ENCODE measurements at places on chromosomes 6 and 20.

GRCh38 chr6:15569035-15569995 lies 93.5 kb downstream of the DTNBP1 start:
- no peak for DNase-seq

DNA sequence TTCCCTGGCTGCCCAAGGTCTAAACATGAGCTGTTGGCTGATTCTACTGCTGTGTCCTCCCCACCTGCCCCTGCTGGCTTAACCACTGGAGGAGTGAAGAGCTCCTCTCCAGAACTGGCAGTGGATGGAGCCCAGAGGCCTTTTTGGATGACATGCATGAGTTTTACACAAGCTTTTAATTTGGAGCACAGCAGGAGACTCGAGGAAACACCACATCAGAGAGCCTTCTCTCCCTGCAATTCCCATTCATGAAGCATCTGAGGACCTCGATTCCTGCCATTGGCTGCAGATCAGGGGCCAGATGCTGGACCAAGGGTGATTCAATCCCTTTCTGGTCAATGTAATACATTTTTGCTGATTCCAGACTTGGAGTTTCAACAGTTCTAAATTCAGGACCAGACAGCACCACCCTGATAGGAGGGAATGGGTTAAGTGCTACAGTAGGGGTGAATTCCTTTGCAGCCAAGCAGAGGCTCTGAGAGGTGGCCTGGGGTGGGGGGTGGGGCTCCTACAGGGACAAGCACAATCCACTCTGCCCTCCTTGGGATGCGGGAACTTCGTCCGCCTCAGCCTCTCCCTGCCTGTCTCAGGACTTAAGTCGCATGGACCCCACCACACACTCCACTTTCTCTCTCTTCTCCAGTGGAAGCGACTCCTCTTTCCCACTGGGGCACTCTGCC lies 599 bp upstream of the PSORS1C1 start:
- DNase-seq: peak; percentile 69

DNA sequence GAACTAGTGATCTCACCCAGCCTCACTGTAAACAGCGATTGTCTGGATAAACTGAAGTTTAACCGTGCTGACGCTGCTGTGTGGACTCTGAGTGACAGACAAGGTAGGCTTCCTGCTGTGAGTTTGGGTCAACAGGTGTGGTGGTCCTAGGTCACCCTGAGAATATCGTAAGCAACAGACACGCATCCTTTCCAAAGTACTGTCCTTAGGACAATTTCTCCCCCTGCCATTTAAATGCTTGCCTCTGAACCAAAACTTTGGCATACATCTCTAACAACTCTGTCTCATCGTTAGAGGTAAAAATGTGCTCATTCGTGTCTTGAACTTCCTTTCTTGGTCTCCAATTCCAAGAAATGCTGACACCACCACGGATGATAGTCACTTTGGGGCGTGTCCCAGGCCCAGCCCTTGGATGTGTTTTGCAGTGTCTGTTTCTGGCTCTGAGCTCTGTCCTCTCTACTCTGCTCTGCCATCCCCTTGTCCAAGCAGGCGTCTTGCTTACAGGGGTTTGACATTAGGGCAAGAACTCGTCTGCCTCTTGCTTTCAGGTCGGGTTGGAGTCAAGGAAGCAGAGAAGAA lies 95.5 kb downstream of the EYA2 start:
- no peak for DNase-seq

GRCh38 chr20:62480318-62480717 lies 4.5 kb upstream of the GATA5 start:
- DNase-seq: no peak

- no peak for DNase-seq
Measured at GRCh38 chr20:1565461-1565860, 8.0 kb upstream of the SIRPD start.

- DNase-seq: no peak
Measured at GRCh38 chr6:152648105-152648504, 10.9 kb upstream of the SYNE1 start.

DNA sequence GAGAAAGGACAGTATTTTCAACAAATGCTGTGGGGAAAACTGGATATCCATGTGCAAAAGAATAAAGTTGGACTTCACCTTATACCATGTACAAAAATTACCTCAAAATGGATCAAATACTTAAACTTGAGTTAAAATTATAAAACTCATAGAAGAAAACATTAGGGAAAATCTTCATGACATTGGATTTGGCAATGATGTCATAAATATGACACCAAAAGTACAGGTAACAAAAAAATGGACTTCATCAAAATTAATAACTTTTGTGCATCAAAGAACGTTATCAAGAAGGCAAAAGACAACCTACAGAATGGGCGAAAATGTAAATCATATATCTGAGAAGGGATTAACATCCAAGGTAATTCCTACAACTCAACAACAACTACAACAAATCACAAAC lies 355.3 kb upstream of the SOX4 start:
- DNase-seq: no peak

DNA sequence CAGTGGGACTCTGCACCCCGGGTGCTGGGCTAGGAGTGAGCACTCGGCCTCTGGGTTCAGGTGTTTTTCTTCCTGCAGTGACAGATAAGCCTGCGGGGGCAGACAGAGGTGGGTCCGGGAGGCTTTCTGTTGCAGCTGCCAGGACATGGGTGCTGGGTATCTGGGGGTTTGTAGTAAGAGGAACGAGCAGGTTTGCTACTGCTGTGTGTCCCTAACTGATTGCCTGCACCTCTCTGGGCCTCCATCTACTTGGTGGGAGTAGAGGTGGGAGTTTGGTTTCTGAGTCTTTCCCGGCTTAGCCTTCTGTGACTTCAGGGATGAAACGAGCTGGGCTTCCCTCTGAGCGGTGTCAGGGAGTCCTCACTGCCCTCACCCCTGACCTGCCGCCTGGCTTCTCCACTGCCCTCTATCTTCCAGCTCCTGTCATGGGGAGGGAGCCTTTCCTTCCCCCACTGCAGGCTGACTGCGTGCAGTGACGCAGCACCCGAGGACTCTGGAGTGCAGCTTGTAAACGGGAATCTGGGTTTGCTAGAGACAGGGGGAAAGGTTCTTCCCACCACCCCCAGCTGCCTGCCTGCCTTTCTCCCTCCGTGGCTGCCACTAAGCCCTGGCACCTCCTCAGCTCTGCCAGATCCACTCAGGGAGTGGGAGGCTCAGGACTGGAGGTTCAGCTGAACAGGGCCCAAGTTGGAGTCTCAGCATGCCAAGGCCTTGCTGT lies 6.7 kb downstream of the DLGAP4 start:
- DNase-seq: no peak

DNA sequence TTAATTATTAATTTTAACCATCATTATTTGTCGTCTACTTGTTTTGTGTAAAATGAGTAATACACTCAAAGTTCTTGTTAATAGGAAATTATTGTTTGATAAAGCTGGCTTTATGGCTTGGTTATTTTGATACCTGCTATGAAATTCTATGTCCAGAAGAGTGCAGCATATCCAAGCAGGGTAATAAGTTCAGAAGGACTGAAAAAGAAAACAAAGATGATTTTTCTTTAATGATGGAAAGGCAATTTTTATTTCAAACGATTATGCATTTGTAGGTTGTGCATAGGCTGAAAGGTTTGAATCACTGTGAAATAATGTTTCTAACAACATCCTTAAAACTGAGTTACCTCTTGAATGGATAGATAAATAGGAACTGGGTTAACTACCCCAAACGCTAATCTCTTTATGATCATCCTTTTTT lies 1.4 kb upstream of the MAN1A1 start:
- no peak for DNase-seq

- DNase-seq: no peak
Measured at GRCh38 chr20:15485519-15485918, 1087.7 kb downstream of the KIF16B start.

DNA sequence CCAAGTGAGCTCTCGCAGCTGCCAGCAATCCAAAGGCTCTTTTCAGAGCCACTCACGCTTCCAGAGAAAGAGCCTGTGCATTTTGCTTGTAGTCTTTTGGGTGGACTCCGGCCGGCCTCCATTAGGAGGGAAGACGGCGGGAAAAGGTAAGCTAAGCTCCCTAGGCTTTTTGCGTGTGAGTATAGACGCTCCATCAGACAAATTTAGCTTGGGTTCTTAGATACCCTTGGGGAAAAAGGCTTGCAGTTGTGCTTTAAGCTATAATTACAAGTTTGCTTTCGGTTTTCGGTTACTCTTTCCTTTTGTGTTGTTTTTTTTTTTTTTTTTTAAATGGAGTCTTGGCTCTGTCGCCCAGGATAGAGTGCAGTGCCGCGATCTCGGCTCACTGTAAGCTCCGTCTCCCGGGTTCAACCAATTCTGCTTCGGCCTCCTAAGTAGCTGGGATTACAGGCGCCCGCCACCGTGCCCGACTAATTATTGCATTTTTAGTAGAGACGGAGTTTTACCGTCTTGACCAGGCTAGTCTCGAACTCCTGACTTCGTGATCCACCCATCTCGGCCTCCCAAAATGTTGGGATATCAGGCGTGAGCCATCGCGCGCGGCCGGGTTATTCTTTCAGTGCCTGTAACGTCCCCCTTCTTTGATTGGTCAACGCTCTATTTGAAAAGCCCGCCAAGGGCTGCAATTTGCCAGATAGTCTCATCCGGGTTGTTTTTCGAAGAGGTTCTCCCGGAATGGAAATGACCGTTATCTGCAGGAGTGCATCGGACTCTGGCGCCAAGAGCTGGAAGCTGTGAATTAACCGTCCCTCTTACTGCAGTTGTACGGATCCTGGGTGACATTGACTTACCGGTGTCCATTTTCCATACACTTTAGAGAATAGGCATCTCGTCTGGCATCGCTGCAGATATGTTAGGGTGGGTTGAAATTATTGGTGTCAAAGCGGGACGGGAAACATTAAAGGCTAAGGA lies 18.1 kb downstream of the OR2B2 start:
- peak; percentile 81 for DNase-seq

GRCh38 chr6:94902974-94903628 lies 674.2 kb upstream of the MANEA start:
- DNase-seq: no peak

- DNase-seq: no peak
Measured at GRCh38 chr6:105794239-105794638, 291.9 kb upstream of the PRDM1 start.

- no peak for DNase-seq
Measured at GRCh38 chr6:30490026-30490876, 942 bp downstream of the HLA-E start.

GRCh38 chr6:9380568-9380967 lies 945.2 kb upstream of the SLC35B3 start:
- no peak for DNase-seq

GRCh38 chr20:49824206-49824605 lies 11.6 kb downstream of the SLC9A8 start:
- no peak for DNase-seq

DNA sequence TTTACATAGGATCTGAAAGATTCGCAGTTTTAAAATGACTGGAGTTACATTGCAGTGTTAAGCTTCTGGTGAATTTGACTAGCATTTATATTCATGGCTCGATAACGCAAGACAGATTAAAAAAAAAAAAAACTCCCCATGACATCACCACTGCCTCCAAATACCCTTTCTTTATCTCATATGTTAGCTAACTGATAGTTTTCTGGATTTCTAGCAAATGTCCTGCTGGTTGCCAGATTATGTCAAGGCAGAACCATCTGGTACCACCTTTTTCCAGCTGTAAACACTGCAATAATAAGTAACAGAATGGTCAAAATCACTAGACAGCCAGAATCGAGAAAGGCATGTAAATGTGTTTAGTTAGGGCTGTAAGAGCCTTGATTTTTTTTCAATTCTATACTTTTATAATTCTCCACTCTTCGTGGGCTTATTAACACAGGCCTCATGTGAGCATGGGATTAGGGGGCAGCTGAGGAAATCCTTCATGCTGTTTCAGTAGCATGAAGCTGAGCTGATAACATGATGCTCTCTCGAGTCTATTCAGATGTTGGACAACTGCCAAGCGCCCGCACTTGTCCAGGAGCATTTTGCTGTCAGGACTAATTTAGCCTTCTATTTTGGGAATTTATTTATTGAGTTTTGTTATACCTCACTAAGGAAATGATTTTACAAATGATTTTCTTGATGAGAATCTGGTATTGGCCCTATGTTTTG lies 166.0 kb upstream of the SCGN start:
- DNase-seq: no peak

GRCh38 chr6:6390849-6391602 lies 70.6 kb upstream of the F13A1 start:
- no peak for DNase-seq

DNA sequence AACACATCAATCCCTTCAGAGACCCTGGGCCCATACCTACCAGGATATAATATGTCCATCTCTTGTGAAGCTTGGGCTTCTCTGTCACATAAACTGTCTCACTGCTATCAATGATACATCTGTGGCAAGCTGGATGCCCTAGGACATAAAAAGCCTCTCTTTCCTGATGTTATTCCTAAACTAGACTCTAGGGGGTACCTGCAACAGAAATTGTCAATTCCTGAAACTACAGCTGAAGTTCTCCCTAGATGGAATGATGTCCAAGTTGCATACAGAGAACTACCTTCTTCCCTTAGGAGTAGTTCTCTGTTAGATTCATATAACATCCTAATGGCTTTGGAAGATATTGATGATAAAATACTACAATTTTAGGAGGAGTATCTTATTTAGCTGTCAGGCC lies 35.8 kb downstream of the TBX18 start:
- DNase-seq: no peak

DNA sequence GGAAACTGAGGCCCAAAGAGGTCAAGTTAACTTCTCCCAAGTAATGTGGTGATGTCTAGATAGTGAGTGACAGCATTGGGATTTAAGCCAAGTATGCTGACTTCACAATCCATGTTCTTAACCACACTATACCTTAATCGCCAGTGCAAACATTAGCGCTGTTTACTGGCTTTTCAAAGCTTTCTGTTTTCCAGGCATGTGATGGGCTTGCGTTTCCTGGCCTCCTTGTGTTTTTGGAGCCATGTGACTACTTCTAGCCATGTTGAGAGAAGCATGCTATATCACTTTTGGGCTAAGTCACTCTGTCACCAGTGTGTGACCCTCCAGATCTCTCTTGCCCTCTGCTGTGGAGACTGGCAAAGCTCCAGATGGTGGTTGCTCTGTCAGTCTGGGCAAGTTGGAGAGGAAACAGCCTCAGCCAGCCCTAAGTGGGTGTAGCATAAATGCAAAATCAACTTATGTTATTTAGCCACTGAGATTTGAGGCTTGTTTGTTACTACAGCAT lies 76.9 kb downstream of the ANKRD6 start:
- no peak for DNase-seq

- DNase-seq: no peak
Measured at GRCh38 chr6:122610690-122611455, 668 bp downstream of the PKIB start.

DNA sequence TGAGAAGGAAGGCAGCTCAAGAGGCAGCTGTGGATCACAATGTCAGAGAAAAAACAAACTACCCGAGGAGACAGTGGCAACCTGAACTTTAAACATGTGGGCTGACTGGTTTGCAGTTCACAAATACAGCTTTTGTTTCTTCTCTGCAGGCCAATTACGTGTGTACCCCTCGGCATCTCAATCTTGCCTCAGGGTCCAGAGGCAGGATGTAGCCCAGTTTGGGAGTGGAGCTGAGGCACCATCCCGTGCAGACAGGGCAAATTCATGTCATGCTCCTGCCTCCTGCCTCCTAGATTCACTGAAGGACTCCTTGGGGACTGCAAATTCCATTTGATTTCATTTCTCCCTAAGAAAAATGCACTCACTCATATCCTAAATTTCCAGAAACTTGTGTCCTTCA lies 94.2 kb upstream of the KCNK16 start:
- DNase-seq: peak; percentile 36

- no peak for DNase-seq
Measured at GRCh38 chr20:32565735-32566032, 19.4 kb downstream of the NOL4L start.

Measured in smooth muscle cell of the brain vasculature (primary cell).